Activated T-cell treated with anti-CD3 and anti-CD28 coated beads, Interleukin-2, amount 50 U/mL, for 1 hour (primary cell): ENCODE measurements at places on chromosomes 6 and 20.

- DNase-seq: no peak
Observed at GRCh38 chr20:24862606-24863005, 86.5 kb upstream of the CST7 start.

DNA sequence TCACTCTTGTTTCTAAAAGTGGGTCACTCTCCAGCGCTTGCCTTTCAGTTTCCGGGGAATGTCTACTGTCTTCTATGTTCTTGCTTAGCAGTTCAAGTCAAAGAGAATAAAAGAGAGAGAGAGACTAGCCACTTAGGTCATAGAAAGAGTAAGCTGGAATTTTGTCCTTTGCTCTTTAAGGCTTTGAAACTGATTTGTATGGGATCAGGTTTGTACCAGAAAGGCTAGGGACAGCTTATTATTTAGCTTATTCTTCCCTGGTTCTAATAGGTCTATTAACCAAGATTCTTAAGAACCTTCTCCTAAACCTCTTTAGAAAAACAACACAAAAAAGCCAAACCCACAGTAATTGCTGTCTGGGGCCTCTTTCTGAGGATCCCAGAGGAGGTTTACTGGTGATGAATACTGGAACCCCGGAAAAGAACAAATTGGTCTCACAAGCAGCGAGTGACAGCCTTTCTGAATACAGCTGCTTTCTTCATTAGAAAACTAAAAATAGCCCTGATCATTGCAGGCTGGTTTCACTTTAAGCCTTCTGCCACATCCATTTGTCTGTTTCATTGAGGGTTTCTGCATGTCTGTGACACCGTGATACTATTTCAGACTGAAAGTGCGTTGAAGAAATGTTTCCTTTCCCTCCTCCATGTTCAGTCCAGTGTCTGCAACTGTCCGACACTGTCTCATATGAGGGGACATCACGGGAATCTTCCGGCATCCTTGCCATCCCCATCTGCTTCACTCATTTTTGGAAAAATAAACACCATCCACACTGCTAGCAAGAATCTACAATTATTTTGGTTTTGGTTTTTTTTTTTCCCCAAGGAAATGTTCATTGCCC, 75.1 kb upstream of the ATXN1 start:
- no peak for DNase-seq

DNA sequence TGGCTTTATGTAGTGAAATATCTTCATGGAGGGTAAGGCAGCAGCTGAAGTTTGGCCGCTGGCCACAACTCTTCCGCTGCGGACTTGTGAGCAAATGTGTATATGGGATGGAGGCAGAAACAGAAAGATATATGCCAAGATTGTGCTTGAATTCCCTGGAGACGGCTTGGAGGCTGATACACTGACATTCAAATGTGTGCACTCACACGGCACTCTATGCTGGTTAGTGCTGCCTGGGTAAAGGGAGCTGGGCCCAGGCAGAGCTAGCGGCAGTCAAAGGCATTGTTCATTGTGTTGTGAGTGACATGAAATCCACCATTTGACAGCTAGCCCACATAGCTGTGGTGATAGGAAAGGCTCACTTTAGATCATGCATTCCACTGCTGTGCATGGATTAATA, 202.7 kb downstream of the CLIC5 start:
- no peak for DNase-seq

DNA sequence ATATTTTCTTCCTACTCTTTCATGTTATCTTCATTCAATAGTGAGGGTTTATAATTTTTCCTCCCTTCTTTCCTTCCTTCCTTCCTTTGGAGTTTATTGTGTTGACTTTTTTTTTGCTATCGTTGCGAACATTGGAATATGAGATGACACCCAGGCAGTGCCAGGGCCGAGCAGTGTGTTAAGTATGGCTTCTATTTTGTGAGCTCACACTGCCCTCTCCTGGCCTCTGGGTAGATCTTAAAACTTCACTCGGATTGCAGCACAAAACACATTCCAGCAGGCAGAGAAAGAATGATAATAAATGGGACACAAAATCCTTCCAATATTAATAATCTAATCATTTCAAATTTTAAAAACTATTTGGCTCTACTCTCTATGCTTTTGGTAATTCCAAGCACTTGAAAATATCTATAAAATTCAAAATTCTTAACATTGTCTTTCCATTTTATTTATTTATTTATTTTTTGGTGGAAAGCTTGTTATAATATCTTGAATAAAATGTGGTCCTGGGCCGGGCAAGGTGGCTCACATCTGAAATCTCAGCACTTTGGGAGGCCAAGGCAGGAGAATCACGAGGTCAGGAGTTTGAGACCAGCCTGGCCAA, 147.4 kb upstream of the OLIG3 start:
- peak; percentile 51 for DNase-seq

DNA sequence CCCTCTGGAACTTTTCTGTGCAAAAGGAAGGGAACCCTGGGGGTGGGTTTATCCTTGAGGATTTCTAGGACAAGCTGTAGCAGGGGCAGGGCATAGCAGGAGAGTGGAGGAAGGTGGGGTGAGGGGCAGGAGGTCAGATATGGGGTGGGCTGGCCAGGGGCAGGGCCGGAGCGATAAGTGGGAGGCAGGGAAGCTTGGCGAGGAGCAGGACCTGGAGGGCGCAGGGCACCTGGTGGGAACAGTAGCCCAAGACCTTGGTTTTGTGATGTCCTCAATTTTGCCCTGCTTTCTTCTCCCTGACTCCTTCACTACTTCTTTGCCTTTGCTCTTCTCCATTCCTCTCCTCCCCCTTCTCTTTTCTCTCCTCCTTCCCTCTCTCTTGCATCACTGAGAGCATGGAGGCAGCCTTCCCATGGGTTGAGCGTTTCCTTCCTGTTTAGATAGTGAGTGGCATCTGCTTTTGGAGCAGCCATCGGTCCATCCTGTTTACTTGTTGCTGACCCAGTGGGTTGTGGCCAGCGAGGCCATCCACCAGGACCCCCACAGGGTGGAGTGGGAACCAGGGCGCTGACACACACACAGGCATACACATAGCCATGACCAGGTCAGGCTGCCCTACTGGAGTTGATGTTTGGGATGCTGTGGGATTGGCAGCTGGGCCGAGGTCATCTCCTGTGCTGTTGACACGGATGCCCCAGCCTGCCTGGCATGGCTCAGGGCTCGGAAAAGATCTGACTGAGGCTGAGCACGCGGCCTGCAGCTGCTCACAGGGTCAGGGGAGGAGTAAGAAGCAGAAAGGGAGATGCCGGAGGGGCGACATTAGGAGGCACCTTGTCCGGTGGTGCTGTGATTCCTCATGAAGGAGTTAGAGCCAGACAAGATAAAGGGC, 121.0 kb upstream of the RNF24 start:
- no peak for DNase-seq

- DNase-seq: no peak
Observed at GRCh38 chr6:12291839-12292604, 1.9 kb downstream of the EDN1 start.

GRCh38 chr6:40125680-40126394, 191.6 kb upstream of the MOCS1 start:
- DNase-seq: no peak
